Activated T-cell treated with anti-CD3 and anti-CD28 coated beads, Interleukin-2, amount 50 U/mL, for 48 hours (primary cell): ENCODE measurements at places on chromosomes 12 and 14.
A peak's percentile ranks its signal among the peaks of the same experiment; 100 is the strongest.

- DNase-seq: no peak
Observed at GRCh38 chr12:34389378-34390170, 367.3 kb downstream of the ALG10 start.

GRCh38 chr12:66361703-66362102 is 59.4 kb downstream of the HELB start:
- DNase-seq: no peak

DNA sequence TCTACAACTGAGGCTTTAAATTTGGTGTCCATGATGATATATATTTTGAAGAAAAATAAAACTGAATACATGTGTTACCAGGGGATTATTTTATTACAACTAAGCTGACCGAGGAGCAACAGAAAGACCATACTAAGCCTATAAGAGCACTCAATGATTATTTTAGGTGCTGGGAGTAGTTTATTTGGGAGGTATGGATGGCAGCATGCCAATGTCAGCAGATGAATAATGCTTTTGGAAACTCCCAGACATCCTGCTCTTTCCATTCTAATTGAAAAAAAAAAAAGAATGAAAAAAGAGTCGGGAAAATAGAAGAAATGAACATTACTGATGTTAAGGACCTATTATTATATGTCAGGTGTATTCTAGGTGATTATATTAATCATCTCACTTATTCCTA is 441.2 kb downstream of the BTG1 start:
- DNase-seq: no peak

GRCh38 chr12:9730011-9730410 is 2.9 kb downstream of the CLECL1 start:
- DNase-seq: no peak

DNA sequence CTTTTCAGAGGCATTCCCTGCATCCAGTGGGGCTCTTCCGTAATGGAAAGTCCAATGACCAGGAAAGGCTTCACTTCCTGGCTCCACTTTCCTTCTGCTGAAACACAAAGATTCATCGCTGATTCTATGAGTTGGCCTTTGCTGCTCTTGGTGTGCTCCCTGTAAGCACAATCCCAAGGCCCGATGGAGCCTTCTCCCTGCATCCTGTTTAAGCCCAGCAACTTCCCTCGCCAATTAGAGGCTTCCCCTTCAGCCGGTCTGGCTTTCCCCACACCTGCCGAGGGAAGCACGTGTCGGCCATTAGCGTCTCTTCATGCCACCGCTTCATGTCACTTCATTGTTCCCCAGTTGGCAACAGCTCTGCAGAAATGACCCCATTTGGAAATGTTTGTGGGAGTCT is 693.9 kb downstream of the MED13L start:
- no peak for DNase-seq

DNA sequence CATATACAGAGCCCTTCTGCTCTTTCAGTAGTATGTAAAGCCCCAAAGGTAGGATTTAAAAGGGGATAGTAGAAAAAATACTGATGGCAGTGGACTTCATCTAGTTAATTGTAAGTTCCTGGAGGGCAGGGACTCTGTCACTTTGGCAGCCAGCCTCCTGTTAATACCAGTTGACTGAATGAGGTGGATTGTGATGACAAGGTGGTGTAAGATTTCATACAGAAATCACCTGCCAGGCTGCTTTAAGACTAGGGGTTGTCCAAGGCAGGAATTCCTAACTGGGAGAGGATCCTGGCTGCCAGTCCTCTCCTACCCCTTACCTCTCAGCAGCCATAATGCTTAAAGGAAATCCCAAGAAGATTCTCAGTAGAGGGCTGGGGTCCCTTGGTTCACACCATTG is 7.3 kb downstream of the DYRK2 start:
- DNase-seq: no peak

- DNase-seq: no peak
Observed at GRCh38 chr14:32217301-32217700, 14.2 kb upstream of the RNU6-8 start.

DNA sequence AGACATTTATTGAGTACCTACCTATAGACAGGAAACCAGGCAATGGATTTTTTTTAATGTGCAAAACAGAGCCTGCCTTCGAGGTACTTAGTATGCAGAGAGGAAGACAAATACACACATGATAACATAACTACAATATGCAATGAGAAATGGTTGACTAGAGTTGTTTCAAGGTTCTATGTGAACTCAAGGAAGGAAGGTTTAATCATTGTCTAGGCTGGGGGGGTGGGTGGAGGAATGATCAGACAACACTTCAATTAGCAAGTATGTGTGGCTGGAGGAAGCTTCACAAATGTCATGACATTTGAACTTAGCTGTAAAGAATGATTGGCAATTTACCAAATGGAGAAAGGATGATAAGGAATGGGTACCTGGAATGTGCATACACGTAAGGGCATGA is 985.3 kb downstream of the FLRT2 start:
- no peak for DNase-seq

GRCh38 chr12:130076752-130077151 is 85.5 kb upstream of the FZD10 start:
- no peak for DNase-seq

- no peak for DNase-seq
Observed at GRCh38 chr12:118922405-118922804, 58.9 kb upstream of the SRRM4 start.

GRCh38 chr12:104719700-104720338 is 238.3 kb downstream of the SLC41A2 start:
- no peak for DNase-seq

DNA sequence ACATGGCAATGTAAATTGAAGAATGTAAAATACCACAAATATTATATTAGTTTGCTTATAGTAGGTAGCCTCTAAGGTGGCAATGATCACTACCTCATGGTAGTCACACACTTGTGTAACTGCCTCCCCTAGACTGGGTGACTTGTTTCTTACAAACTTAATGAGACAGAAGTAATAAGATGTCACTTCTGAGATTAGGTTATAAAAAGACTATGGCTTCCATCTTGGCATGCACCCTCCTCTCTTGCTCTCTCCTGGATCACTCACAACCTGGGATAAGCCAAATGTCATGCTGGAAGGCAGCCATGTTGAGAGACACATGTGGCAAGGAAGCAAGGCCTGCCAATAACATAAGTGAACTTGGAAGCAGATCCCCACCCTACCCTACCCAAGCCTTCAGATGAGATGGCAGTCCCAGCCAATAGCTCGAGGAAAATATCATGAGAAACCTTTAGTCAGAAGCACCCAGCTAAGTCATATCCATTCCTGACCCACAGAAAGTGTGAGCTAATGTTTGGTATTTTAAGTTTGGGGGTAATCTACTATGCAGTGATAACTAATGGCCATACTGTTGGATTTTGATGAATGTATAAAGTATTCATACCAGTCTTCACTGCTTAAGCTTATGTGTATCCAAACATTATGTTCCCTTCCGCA is 43.3 kb downstream of the PPP1R12A start:
- DNase-seq: no peak

DNA sequence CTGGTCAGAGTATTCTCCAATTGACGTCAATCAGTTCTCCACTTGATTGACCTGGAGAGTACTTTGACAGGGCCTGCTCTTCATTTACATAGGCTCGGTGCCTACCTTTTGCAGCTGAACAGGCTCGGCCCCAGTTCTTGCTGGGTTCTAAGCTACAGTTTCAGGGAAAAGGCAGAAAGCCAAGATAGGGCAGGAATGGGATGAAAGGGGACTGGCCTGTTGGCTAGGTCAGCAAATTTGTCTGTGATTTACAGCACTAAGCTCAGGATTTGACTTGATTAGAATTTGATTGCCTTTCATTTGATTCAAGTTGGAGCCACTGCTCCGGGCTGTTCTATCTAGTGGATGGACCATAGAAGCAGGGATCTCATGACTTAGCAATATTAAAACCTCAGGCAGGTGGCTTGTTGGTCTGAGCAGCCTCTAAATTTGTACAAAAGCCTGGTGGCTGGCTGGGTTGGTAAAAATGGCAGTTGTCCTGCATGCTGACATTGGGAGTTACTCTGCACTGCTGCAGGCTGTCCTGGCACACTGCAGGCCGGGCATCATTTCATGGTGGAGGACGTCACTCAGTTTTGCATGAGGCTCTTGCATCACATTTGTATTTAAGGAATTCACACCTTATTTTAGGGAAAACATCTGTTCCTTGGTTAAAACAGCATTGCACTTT is 71.8 kb downstream of the BICD1 start:
- no peak for DNase-seq

DNA sequence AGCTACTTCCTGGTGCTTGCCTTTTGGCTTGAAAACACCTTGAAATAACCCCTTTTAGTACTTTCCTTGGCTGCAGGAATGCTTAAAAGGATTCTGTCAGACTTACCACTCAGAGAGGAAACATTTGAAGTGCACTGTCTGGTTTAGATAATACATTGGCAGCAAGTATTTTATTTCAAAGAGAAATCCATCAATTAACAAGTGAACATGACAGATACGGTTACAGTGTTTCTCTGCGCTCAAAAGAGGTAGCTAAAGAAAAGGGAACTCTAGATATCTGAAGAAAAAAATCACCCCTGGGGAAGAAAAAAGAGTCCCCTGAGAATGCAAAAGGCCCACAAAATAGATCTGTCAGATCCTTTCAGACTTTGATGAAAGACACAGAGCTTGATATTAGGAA is 421.9 kb downstream of the LRFN5 start:
- DNase-seq: no peak

- DNase-seq: no peak
Observed at GRCh38 chr14:61212546-61212945, 68.6 kb downstream of the TMEM30B start.

DNA sequence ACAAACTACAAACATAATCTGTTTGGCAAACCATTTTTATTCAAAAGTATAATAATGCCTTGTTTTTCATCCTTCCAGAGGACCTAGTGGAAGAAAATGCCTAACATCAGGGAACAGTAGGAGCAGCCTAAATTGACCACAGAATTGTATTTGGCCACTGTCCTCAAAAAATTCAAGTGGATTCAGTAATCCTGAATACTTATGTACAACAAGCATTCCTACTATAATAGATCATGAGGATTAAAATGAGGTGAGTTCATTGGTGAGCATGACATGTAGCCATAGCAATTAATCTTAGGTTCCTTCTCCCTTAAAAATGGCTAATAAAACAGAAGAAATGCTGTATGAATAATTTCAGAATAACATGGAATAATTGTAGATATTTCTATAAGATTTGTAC is 209.3 kb downstream of the DAD1 start:
- no peak for DNase-seq

- no peak for DNase-seq
Observed at GRCh38 chr12:60501124-60501729, 905.4 kb downstream of the SLC16A7 start.

- no peak for DNase-seq
Observed at GRCh38 chr12:58169826-58170225, 228.5 kb downstream of the ATP23 start.

- DNase-seq: no peak
Observed at GRCh38 chr12:123721245-123721644, 9.1 kb downstream of the ATP6V0A2 start.

- no peak for DNase-seq
Observed at GRCh38 chr12:58509116-58509885, 411.0 kb downstream of the LRIG3 start.

DNA sequence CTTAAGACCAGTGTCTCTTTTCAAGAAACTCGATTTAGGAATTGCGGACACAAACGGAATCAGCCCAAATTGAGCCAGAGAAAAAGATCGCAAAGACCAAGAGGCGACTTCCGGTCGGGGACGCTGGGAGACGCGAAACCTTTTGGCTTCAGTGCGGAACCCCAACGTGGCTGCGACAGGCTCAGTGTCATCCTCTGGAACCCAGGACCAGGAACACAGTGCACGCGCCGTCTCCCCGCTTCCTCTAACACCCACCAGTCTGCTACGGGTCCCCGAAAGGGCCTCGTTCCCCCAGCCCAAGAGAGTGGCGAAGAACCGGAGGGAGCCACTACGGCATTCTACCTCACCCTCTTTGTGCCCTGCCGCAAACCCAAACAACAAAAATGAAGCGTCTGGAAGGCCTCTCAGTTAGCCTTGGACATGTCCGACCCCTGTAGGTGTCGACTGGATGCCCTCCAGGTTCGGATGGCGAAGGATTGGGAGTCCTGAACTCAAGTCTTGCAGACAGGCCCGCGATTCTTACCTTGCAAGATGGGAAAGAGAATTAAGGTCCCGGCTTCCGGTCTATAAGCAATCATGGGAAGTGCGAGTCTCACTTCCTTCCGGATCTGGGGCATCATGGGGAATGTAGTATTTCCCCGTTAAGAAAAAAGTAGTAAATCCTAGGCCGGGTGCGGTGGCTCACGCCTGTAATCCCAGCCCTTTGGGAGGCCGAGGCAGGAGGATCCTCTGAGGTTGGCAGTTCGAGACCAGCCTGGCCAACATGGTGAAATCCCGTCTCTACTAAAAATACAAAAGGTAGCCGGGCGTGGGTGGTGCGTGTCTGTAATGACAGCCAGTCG is at the start of gene RPL6:
RPL6 (minus strand) TSS at position 542 of the 842 bp plus-strand sequence. CDS start 949 bp downstream, outside the sequence.
- peak; percentile 89 for DNase-seq

- DNase-seq: no peak
Observed at GRCh38 chr12:108773798-108774788, 42.8 kb upstream of the CORO1C start.

GRCh38 chr12:129034558-129035289 is 181.4 kb downstream of the GLT1D1 start:
- no peak for DNase-seq

DNA sequence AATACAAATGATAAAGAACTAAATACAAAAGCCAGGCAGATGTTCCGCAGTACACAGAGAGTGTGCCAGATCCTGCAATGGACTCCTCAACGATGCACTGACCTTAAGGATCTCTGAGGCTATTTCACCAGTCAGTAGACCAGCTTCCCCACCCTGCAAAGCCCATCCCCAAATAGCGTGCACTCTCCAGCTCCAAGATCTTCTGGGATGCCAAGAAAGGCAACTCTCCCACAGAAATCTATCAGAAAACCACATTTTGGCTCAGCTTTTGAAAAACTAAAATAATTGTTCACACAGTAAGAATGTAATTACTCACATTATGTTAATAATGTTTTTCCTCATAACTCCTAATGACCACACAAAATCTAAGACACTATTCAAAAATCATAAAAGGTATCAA is 90.4 kb downstream of the PPP2R5E start:
- DNase-seq: no peak

DNA sequence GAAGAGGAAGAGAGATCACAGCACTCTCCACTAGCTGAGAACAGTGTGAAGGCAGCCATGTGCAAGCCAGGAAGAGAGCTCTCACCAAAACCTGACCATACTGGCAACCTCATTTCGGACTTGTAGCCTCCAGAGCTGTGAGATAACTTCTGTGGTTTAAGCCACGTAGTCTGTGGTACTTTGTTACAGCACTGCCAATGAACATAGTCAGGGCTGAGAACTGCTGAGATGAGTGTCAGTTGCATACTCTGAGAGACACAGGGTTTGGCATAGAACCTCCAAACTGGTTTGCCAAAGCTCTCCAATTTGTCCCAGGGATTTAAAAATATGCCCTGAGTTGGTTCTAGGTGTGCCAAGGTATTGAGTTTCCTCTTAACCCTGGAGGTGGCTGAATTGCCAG is 218.6 kb downstream of the ATP23 start:
- no peak for DNase-seq

- DNase-seq: no peak
Observed at GRCh38 chr12:69392179-69392928, 32.8 kb downstream of the YEATS4 start.
